ENCODE measurements at places on chromosomes 16 and 17.
A peak's percentile ranks its signal among the peaks of the same experiment; 100 is the strongest.

DNA sequence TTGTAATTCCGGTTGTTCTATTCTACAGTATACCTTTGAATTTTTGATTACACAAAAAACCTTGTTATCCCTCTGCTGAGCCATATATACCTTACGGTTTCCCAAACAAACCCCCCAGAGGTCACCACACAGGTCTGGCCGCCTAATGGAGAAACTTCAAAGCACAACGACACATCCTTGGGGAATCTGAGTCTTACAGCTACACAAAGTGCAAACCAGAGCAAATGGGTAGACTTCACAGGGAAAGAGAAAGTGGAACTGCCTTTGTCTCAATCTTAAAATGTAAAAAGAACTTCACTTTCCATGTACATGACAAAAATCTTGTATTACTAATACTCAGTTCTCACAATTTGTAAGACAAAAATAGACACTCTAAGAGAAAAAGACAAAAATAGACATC lies 2.7 kb downstream of the FBXO31 start:
- no peak for DNase-seq

DNA sequence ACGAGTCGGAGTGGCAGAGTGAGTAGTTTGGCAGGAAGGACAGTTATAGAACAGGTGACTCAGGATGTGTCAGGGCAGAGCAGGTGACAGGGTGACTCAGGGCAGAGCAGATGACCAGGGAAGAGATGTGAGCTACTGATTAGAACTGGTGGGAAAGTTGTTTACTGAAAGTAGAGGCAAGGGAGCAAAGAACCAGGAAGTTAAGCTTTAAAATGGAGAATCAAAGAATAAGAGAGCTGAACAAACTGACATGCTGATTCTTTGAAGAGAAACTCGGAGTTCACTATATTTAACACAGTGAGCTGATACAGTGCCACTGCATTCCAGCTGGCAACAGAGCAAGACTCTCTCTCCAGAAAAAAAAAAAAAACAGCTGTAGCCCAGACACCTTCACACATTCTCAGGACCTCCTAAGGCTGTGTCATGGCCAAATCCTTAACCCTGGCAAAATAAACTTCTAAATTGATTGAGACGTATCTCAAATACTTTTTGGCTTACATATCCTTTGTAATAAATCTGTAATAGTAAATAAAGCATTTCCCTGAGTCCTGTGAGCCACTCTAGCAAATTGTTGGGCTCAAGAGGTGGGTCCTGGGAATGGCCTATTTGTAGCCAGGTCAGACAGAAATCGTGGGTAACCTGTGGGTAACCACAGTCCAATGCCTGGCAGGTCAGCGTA lies 12.3 kb upstream of the UBE2I start:
- DNase-seq = no peak

- DNase-seq = no peak
These were observed 3.1 kb upstream of the WFIKKN1 start for GRCh38 chr16:627454-628239.

DNA sequence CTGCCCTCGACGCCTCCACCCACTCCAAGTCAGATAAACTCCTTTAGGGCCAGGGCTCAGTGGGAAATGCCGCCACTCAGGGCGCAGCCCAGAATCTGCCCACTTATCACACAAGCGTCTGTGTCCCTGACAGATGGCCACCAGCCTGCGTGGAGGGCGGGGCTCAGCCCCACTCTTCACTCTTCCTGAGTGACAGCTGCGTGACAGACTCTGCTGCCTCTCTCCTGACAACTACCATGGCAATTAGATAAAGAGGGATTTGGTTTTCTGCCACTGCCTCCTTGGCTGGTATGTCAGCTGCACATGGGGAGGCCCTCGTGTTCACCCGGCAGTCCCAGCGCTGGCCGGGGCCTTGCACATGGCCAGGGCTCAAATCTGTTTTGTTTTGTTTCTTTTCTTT lies 96.2 kb downstream of the RTN4RL1 start:
- no peak for DNase-seq

GRCh38 chr17:59151591-59151990 lies 3.4 kb downstream of the SKA2 start:
- no peak for DNase-seq

GRCh38 chr16:28059841-28060575 lies 3.5 kb downstream of the GSG1L start:
- no peak for DNase-seq

GRCh38 chr17:14245002-14245401 lies 8.3 kb upstream of the CDRT15 start:
- DNase-seq = no peak

- DNase-seq = no peak
These were observed 1.3 kb upstream of the KRTAP4-7 start for GRCh38 chr17:41082626-41083025.

DNA sequence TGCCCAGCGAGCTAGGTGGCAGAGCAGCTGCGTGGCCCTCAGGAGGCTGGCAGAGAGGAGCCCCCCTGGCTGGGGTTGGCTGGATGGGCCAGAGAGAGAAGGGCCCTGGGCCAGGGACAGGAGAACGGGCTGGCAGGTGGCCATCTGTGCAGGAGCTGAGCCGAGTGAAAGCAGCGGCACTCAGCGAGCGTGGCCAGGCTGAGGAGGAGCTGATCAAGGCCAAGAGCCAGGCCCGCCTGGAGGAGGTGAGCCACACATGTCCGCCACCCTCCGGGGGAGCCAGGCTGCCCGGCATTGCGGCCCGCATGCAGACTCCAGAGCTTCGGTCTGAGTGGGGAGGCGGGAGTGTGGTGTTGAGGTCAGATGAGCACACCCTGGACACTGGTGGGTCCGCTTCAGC lies 2.1 kb upstream of the RAC3 start:
- no peak for DNase-seq

DNA sequence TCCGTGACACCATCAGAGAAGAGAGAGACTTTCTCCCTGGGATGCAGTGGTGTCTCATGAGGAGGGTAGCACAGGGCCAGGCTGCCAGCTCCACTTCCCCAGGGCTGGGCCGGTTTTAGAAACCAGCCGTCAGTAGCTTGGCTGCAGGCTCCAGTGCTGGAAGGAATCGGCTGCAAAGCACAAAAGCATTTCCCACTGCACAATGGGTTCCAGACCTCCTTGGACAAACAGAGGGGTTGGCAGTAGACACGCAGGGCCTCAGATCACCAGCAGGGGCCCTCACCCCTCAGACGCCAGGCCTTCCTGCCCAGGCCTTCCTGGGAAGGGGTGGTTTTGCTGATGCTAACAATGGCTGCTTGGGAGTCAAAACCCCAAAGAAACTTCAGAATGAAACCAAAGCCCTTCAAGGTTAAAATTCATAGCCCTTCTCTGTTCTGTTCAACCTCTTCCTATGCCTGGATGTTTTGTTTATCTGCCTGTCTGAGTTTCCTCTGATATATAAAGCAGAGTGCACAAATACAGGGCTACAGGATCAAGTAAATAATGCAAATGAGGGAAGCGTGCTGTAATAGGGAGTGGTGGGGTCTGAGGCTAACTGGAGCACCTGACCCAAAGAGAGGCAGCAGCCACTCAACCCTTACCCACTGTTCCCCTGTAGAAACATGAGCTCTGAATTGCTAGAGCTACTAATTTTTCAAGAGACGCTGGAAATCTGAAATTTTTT lies 26.2 kb downstream of the TEKT5 start:
- DNase-seq = no peak

DNA sequence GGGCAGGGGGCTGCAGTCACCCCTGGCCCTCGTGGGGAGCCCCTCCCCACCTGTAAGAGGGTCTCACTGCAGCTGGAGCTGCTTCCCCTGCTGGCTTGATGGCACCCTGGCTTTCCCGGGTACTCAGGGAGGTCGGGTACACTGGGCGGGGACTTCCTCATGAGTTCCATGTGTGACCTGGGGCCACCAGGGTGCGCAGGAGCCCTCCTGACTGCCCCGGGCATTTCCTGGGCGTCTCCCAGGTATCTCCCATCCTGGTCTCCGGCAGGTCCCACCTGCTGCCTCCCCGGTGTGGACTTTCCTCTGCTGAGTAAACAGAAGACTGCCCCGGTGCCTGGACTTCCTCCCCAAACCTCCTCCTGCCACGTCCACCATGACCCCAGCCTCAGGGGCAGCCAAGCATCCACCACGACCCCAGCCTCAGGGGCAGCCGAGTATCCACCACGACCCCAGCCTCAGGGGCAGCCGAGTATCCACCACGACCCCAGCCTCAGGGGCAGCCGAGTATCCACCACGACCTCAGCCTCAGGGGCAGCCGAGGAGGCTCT lies 40.9 kb downstream of the CBFA2T3 start:
- DNase-seq = no peak

GRCh38 chr17:78343187-78343542 lies 16.7 kb downstream of the SOCS3 start:
- DNase-seq = no peak

DNA sequence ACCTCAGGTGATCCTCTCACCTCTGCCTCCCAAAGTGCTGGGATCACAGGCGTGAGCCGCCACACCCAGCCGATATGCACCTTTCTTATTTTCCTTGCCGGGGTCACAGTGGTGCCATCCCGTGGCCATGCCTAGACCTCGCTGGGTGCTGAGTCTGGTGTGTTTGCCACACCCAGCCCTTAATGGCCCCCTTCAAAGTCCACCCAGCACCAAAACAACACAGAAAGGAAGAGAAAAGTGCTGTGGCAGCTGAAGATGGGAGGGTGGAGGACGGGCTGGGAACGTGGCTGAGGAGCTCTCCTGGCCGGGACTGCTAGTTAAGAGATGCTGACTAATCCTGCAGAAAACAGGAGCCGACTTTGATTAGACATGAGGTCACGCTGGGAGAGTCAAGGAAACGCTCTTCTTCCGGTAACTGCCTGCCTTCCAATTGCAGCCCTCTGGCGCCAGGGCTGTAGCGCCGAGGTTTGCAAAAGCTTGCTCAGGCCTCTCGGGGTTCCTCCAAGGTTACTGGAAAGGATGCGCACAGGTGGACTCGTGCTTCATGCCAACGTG lies 10.9 kb downstream of the SLC43A2 start:
- DNase-seq = peak; percentile 75

DNA sequence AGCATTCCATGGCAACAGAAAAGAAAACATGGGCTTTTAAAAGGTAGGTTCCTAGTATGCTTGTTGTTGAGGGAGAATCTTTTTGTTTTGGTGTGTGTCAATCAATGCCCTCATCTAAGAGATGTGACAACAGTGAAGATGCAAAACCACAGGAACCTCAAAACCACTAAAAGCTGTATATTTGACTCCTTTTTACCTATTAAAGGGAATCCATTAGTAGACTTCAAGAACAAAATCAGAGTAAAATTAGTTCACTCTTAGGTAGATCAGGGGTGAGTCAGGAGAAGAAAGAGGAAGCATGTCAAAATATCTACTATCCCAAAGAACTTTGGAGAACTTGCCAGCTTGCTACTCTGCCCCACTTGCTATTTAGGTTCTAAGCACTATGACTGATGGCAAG lies 89.1 kb downstream of the CDK5R1 start:
- no peak for DNase-seq
